Activated naive CD4-positive, alpha-beta T cell (primary cell): ENCODE measurements at places on chromosomes 7 and 10.

- no peak for DNase-seq
Observed at GRCh38 chr7:31492086-31492485, 21.8 kb upstream of the ITPRID1 start.

GRCh38 chr10:72146071-72146470, 57.7 kb upstream of the SPOCK2 start:
- DNase-seq, result no peak

GRCh38 chr10:80938903-80939302, 401.2 kb downstream of the SH2D4B start:
- no peak for DNase-seq

DNA sequence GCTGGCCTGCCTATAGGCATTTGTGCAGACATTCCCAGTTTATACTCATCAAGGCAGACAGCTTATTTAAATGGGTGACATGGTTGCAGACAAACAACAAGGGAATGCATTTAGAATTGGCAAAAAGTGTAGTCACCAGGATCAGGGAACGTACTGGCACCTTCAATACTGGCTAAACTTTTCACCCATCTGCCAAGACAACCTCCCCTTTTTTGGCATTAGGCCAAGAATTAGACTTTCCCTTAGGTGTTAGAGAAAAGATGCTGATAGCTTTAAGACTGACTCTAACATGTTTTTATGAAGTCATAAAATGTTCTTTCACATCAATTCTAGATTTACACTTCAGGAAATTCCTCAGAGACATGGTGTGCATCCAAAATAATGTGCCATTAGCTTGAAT, 365.9 kb downstream of the PHTF2 start:
- DNase-seq, result no peak

DNA sequence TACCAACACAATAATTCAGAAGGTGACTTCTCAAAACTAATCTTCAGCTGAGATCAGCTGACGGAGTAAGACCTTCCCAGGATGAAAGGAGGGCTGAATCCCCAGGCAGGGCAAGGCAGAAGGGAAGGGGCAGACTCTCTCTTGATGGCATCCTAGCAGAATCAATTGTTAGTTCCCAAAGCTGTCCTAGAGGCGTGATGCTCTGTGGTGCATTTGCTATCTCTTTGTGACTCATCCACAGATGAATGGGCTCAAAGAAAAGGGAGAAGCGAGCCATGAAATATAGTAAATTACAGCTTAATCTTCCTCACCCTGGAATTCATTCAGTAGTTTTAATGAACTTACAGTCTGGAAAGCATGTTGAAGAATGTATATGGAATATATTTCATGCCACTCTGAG, 37.2 kb downstream of the PDE1C start:
- no peak for DNase-seq

- no peak for DNase-seq
Observed at GRCh38 chr7:49187543-49188268, 263.4 kb downstream of the CDC14C start.

- DNase-seq, result no peak
Observed at GRCh38 chr7:76293407-76293901, 9.0 kb upstream of the HSPB1 start.

GRCh38 chr10:109668154-109668665, 255.1 kb downstream of the XPNPEP1 start:
- DNase-seq, result no peak

DNA sequence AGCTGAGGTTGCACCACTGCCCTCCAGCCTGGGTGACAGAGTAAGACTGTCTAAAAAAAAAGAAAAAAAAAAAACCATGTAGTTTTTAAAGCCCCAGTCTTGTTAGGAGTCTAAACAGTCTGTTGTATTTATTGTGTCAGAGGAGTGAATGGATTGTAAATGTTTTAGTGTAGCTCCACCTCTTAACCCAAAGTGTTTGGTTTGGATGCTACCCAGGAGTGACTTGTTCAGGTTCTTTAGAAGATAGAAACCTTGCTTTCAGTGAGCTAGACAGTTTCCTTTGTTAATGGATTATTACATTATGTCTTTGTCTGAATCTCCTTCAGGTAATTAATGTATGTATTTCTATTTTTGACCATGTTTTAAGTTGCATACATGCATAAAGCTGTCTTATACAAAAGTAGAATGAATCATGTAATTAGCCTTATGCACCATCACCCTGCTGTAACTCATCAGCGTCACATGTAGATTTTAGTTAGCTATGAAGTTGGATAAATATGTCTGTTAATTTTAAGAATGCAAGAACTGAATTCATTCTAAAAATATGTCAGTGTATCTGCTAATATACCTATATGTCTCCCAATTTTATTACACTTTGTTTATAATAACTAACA, 97.7 kb downstream of the TAF3 start:
- no peak for DNase-seq

DNA sequence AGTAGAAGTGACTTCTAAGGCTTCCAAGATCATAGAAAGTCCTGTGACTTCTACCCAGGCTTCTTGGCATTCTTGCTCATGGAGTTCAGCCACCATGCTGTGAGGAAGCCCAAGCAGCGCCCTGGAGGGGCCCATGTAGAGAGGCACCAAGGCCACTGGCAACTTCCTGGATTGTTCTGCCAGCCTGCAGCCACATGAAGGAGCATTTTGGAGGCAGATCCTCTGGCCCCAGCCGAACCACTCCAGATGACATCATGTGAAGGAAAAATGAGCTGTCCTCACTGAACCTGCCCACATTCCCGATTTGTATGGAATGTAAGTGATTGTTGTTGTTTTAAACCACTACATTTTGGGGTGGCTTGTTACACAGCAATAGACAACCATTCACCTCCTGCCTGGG, 51.5 kb upstream of the MNX1 start:
- no peak for DNase-seq

DNA sequence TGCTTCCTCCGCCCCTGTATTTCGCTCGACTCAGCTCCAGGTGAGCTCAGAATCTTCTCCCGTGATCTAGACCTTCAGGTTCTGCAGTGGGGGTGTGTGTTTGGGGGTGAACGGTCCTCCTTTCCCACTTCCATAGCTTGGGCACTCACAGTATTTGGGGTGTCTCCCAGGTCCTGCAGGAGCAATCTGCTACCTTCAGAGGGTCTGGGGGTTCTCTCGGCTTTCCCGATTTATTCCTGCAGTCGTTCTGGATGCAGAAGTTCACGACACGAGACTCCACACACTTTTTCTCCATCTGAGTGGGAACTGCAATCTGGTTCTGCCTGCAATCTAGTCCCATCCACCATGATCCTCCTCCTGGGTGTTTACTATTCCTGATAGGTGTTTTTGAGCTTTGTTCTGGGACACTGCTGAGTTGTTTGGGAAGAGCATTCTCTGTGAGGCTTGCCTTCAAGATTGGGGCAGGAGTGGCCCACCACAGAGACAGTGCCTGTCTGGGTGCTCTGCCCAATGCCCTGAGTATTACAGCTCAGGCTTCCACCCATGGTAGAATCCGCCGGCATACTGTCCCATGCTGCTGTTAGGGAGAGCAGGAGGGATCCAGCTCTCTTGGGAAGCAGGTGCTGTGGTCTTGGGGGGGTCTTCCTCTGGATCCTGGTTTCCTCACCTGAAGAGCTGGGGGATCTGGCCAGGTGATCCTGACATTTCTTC, 29.8 kb downstream of the JAKMIP3 start:
- no peak for DNase-seq

GRCh38 chr10:71058308-71058707, 154.1 kb upstream of the UNC5B start:
- no peak for DNase-seq

DNA sequence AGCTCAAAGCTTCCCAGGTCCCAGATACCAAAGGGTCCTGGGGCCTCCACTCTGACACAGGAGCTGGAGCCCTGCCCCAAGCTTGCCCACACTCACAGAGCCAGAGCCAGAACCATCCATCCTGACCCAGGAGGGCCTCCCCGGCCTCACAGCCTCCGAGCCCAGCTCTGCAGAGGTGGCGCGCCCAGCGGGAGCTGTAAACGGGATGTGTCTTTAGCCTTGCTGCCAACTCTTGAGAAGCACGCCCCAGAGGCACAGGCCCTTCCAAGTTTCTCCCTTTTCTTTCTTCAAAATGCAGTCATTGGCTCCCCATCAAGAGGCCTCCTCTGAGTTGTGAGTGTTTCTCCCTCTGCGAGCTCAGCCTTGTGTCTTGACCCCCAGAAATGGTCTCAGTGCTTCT, 75.0 kb downstream of the PDGFA start:
- DNase-seq, result no peak

DNA sequence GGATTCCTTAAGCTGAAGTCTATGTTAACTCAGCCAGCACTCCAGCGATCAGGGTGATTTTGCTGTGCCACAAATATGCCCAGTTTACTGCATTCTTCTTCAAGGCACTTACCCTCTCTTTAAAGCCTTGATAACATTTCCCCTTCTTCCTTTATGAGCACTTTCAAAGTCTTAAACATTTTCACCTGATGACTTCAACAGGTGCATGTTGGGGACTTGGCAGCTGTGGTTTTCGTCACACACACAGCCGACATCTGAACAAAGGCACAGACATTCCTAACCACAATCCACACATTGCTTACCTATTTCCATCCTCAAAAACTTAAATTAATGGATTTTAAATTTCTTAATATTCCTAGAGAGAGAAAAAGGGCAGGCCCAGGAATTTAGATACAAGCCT, 331.5 kb downstream of the CRPPA start:
- no peak for DNase-seq

DNA sequence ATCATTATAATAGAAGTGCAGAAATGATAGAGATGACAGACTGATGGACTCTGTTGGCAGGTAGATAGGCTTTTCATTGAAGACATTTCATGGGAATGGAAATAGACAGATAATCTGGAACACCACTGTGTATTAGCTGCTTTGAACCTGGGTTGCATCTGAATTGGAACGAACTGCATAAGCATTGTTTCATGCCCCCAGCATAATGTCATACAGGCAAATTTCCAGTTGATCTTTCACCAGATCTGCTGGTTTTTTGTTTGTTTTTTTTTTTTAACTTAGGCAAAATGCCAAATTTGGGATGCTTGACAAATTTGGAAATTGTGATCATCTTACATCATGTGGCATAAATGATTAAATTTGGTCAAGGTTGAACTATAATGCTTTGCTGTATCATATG, 172.1 kb upstream of the AOAH start:
- DNase-seq, result no peak
